MCF 10A (cell line): ENCODE measurements at places on chromosomes 16 and 17.

- DNase-seq = no peak
These were observed 20.8 kb downstream of the ZFPM1 start for GRCh38 chr16:88473666-88474534.

DNA sequence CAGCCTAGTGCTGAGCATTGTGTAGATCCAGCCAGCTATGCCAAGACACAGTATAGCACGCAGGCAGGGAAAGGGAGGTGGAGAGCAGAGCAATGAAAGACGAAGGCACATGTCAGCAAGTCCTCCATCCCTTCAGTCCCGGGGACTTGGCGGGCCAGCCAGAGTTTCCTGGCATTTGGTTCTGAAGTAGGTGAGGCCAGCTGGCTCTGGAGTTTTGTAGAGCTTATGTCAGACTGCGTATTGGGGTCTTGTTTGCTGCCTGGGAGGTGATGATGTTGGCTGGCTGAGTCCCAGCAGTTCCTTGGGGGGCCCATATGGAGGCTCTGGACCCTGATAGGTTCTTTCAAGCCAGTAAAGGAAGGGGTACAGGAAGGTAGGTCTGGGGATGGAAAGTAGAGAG lies 55.7 kb upstream of the AKTIP start:
- no peak for DNase-seq

DNA sequence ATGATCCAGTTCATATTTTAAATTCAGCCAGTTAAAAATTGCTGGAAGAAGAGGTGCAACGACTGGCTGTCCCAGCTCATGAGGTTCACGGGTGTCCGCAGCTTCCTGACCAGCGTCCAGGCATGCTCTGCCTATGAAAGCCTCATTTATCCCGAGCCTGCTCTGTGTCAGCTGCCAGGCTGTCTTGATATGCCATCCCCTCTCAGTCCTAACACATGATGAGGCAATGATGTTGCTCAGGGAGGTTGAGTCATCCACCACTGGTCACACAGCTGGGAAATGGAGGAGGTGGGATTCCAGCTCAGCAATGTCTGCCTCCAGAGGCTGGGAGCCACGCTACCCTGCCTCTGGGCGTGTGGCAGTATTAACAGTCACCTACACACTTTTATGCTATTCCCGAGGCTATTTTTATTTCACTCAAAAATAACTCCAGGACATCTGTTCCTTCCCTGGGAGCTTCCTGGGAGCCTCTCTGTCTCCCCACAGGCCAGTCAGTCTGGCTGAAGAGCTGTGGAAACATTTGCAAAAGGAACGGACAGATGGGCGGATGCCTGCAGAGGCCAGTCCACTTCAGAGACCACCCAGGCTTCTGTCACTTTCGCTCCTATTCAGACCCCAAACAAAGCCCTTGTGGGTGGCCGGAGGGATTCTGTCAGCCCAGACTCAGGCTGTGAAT lies 22.5 kb downstream of the RAB11FIP4 start:
- DNase-seq = peak; percentile 61

GRCh38 chr17:57368637-57369336 lies 112.5 kb downstream of the MSI2 start:
- DNase-seq = peak; percentile 6

DNA sequence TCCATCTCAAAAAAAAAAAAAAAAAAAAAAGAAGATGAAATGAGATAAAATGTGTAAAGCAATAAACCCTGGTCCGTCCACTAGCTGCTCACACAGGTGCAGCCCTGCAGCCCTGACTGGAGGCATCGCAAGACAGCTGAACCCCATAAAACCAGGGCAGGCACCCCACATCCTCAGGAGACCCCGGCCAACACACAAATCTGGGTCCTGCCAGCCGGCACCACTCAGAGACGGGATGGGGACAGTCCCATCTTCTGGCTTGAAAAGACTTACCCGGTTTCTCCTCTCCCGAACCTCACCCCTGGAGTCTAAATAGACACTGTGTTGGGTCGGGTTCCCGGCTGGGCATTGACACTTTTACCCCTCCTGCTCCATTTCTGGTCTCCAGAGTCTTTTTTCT lies 52.7 kb upstream of the TNRC6C start:
- DNase-seq = no peak

DNA sequence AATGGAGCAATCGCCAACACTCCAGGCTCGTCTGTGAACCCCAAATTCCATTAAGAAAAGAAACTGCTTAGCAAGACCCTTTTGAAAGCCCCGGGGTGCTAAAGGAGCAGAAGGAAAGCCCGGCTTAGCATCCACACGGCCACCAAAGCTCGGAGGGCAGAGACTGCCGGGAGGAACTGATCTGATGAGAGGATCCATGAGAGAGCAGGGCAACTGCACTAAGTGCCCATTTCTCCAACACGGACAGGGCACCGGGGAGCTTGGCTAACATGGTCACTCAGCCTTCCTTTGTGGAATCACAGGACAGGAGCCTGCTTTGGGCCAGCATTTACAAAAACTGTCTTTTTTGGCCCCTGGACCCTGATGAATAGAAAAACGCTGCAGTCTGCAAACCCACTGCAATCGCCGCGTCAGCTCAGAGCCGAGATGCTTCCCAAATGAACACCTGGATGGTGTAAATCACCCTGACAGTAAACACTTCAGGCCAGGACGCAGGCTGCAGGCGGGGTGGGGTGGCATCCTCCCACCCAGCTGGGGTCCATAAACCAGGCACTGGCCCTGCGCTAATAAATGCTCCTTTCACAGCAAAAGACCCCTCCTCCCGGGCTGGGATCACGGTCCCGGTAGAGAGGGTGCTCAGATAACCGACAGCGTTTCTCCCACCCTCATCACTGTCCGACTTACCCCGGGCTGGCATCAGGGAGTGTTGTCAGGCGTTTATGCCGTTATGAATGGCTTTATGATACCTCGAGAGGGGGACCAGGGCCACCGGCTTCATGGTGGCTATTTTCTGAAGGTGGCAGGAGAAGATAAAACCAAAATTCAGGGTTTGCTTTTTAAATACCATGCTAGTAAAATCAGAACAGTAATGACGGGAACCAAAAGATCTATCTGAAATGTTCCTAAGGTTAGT lies 299.5 kb downstream of the IRF8 start:
- DNase-seq = no peak

GRCh38 chr17:6021011-6021400 lies 49.2 kb upstream of the WSCD1 start:
- DNase-seq = peak; percentile 49
